Right renal pelvis (tissue), 4 donors: ENCODE measurements at places on chromosomes 3 and 15. TPM values are rescaled to one million over a fixed set of nuclear protein-coding genes. Genes with fewer than 3 reads are reported as not detected.

DNA sequence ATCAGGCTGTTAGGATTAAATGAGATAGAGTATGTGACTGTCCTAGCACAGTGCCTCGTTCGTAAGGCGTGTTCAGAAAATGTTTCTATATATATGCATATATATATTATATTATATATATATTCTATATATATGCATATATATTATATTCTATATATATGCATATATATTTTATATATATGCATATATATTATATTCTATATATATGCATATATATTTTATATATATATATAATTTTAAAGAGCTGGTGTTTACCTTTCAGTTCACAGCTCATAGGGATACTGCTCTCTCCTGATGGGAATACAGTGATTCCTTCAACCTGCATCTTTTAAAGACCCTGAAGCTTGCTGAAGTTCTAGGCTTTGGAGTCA is 702 bp downstream of the NDUFB4 start:
- DNase-seq, result no peak

- DNase-seq, result no peak
Measured at GRCh38 chr3:41507336-41508062, 308.2 kb downstream of the CTNNB1 start.

DNA sequence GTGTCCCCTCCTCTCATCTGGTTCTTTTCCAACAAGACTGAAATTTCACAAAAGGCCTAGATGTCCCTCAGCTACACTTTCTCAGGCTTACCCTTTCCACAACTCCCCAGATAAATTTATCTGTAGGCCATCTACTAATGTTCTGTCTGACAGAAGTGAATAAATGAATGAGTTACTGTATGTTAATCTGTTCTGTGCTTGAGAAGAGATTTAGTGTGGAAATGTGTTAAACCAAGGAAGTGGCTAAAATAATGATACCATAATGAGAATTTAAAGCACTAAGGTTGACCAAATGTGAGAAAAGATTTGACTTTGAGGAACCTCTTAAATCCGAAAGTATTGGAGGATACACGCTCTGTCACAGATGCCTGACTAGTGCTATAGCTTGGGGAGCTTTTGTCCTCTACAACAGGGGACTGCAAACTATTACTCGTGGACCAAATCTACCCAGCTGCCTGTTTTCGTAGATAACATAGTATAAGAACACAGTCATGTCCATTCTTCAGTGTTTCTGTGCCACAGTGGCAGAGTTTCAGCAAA is 74.8 kb upstream of the P2RY1 start:
- no peak for DNase-seq

- no peak for DNase-seq
Measured at GRCh38 chr3:188914552-188914951, 257.2 kb upstream of the TPRG1 start.

- DNase-seq, result no peak
Measured at GRCh38 chr3:11634081-11634635, 9.6 kb downstream of the VGLL4 start.

- no peak for DNase-seq
Measured at GRCh38 chr3:52205727-52206372, 7.9 kb downstream of the ALAS1 start.

DNA sequence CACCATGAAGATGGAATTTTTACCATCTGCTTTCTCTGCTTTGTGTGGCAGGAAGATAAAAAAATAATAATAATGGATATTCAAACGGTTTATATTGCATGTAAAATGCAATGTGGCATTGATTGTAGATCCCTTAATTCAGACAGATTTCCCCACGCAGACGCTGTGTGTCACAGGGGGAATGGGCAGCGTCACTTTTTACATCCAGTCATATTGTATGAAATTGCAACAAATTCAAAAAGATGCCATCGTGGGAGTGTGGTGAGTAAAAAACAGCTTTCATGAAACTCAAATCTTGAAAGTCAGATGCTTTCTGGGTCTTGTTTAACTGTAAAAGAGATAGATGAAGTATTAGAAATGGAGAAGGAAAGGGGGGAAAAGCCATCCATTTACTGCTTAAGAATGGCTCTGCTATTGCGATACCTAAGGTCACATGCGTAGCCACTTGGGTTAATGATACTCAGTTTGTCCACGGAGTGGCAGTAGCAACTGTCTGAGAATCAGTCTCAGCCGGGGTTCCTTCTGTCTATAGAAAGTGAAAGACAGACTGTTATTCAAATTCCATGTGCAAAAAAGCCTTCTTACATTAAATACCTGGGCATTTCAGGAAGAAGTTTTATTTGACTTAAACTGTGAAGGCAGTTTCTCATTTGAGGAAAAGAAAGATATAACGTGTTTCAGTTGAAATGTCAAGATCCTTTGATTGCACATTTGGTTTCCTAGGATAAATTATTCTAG is 28.5 kb downstream of the BTD start:
- DNase-seq, result no peak

GRCh38 chr3:53712817-53713388 is 133.3 kb downstream of the CHDH start:
- DNase-seq, result no peak

GRCh38 chr3:141383555-141384129 is 15.3 kb downstream of the ZBTB38 start:
- no peak for DNase-seq

- DNase-seq, result no peak
Measured at GRCh38 chr3:2148561-2149340, 50.1 kb downstream of the CNTN4 start.

LRRC2 gene
- 2.3 TPM for polyA plus RNA-seq

PLA2G4F gene
- 28.5 TPM for polyA plus RNA-seq

IMPG2 gene
- polyA plus RNA-seq, result 0.29 TPM

PAK6 gene
- 6.3 TPM for polyA plus RNA-seq

NRROS gene
- 3.7 TPM for polyA plus RNA-seq

GJD2 gene
- not detected for polyA plus RNA-seq
